Upper lobe of right lung (tissue), 1 donor: ENCODE measurements at places on chromosomes 16 and 17. TPM values are rescaled to one million over a fixed set of nuclear protein-coding genes. Genes with fewer than 3 reads are reported as not detected.

The KCNJ2 gene
- total RNA-seq: 18.1 TPM

The ATP5PD gene
- 155 TPM for total RNA-seq

DNA sequence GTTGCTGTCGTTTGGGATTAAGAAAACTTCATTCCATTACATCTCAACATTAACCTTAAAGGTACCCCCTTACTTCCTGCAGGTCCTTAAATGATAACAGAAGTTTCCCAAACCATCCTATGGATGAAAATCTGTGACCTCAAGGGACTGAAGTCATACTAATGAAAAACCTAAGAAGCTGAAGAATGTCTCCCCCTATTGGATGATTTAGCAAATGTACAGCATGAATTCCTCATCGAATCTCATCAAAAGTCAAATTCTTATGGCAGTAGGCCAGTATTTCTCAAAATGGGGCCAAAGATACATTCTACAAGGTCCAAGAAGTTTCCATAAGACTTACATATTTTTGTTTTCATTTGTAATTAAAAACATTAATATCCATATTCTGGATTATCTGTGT is 13.5 kb downstream of the SCO1 start:
- no peak for DNase-seq

DNA sequence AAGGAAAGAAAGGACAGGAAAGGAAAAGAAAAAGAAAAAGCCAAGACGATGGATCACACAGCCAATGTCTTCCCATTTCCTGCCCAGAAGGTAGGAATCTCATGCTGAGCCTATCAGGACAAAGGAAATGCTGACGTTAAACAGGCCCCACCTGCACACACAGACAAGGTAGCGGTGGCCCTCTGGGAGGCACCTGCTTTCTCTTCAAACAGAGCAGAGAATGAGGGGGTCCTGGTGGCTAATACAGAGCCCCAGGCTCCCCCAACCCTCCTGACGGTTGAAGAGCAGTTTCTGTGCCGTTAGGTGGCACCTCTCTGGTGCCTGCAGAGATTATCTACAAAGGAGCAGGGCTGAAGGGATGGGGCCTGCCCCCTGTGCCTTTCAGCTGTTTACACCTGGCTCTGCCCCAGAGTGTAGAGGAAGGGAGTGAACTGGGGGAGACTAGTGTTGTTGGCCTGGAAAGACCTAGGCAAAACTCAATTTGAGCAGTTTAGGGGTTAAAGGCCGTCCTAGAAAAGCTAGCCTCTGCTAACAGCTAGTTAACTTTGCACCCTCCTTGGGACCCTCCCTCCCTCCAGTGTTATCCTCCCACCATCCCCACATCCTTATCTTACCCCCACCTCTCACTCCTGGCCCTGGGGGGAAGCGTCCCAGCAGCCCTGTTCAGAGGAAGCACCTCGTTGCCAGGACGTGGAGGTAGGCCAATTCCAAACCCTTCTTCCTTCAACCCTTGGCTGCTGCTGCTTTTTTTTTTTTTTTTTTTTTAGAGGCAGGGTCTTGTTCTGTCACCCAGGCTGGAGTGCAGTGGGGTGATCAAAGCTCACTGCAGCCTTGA is 56.3 kb downstream of the ARHGAP27 start:
- DNase-seq: no peak

GRCh38 chr17:75681289-75681688 is 14.2 kb downstream of the SAP30BP start:
- no peak for DNase-seq

GRCh38 chr16:68644715-68645493 is at the start of gene CDH3:
Gene CDH3 (plus strand): TSS chr16:68645310. CDS start chr16:68645380, 70 bp downstream.
- DNase-seq: peak; percentile 84

DNA sequence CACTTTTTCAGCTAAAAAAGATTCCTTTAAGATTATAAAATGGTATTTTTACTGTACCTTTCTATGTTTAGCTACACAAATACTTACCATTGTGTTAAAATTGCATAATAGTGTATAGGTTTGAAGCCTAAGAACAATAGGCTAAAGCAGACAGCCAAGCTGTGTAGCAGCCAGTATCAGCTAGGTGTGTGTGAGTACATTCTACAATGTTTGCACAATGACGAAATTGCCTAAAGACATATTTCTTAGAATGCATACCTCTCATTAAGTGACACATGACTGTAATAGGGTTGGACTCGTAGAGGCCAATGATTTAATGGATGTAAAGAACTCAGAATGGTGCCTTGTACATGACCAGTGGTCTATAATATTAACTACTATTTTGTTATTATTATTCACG is 1.9 kb upstream of the MT1B start:
- DNase-seq: no peak

DNA sequence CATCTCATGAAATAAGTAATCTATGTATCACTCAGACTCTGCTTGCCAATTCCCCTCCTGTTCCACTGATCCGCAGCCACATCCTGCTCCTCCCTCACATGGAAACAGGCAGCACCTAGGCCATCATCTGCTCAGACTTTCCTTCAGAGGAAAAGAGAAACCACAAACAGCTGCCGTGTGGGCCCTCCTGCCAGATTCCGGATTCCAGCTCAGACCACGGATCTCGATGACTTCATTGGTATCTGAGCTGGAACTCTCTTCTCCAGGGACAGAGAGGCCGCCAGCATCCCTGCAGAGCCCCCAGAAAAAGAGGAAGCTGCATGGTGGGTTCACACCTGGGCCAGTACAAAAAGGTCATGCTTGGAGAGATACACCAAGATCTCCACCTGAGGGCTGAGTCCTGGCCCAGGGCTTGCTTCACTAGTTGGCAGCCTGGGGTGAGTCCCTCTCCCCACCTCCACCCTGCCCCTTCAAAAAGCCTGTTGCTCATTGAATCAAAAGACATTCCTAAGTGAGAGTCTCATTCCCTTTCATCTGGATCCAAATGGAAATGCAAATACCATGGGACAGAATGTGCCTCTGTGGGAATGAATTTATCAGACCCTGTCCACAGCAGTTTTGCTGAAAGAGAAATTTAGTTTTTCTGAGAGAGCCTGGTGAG is 47.2 kb downstream of the HOXB1 start:
- no peak for DNase-seq

DNA sequence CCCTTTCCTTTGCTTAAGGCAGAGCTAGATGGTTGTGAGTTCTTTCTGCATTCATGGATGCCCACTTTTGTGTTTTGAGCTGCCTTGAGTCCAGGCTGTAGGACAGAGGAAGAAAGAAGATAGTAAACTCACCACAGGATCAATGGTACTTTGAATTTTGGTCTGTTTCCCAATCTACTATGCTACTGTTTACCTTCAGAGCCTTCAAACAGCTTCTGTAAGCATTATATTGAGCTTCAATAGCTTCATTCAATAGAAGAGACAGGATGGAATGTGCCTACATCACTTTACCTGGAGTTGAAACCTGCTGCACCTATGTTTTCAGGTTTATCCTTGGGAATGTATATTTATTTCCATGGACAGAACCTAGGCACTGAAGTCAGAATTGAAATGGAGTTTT is 397.9 kb upstream of the DYNLRB2 start:
- no peak for DNase-seq
